ENCODE measurements at places on chromosomes 5 and 9.

GRCh38 chr9:14192556-14192955, 121.4 kb downstream of the NFIB start:
- no peak for DNase-seq

DNA sequence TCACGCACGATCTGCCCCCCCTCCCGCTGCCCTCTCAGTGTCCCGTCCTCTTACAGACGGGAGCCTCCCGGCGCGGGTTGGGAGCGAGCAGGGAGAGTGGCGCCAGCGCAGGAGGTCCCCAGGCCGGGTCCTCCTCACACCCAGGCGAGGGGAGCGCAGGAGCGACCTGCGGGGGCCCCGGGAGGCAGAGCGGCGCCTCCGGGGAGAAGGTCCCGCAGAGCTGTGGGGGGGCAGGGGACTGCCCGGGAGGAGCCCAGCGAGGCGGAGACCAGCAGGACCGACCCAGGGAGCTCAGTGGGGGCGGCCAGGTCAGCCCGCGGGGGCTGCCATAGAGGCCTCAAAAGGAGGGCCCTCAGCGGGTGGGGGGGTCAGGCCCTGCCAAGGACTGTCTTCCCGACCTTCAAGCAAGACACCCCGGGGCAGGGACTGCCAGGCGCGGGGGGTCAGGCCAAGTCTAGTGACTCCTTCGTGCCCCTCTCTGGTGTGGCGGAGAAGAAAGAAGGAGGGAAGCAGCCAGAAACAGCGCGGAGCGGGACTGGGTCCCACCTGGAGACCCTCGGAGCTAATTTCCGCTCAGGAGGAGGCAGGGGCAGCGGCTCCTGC, 123.3 kb upstream of the ERCC6L2 start:
- DNase-seq, result no peak

GRCh38 chr5:80248378-80248777, 7.5 kb downstream of the SERINC5 start:
- DNase-seq, result no peak

DNA sequence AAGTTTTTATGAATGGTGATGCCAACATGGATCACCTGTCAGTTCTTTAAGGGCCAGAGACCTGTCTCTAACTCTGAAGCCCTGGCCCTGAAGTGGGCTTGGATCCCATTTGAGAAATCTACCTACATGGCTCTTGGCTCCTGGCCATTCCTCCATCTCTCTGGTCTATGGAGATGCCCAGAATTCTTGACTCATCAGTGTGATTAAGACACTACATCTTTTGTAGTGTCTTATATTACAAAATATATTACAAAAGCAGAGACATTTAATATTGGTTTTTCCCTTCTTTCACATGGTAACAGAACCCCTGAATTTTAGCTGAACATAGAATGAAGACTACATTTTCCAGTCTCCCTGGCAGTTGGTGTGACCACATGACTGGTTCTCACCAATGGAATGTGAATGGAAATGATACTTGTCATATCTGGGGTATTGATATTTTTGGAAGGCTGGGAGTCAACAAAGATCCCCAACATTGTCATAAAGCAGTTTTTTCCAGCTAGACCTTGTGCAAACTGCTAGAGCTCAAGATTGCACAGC, 198.3 kb downstream of the SREK1 start:
- DNase-seq, result no peak

GRCh38 chr5:14181299-14181968, 38.3 kb downstream of the TRIO start:
- no peak for DNase-seq

DNA sequence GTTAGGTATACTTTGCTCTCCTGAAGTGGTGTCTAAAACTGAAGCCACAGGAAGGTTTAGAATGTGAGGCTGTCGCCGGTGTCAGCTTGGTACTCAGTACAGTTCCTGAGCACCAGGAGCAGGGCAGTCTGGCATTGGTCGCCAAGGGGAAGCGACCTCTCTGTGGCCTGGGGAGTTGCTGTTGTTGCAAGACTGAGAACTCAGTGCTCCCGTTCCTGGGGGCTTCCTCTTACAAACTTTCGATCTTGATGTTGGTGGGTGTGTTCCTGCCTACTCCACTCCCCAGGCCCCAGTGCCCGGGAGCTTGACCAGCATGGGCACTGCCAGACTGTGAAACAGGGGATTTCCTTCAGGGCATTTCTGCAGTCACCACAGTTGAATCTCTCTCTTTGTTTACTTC, 52.4 kb upstream of the PPARGC1B start:
- no peak for DNase-seq

Measured in stimulated activated CD4-positive, alpha-beta T cell treated with anti-CD3 and anti-CD28 coated beads, Interleukin-1b, Interleukin-23, amount 100 ng/mL, for 1 hour (primary cell).